Esophagus squamous epithelium (tissue), 5 donors: ENCODE measurements at places on chromosomes 2 and 18.

- no peaks in the 10 kb centered on the region for H3K27me3 ChIP-seq
- no peak overlapping the region for H3K4me3 ChIP-seq
- no peaks in the 10 kb centered on the region for H3K36me3 ChIP-seq
- H3K27ac ChIP-seq: no peak overlapping the region
- H3K4me1 ChIP-seq: no peaks in the 10 kb centered on the region
Observed at GRCh38 chr18:63073481-63073880, 246.1 kb downstream of the BCL2 start.

DNA sequence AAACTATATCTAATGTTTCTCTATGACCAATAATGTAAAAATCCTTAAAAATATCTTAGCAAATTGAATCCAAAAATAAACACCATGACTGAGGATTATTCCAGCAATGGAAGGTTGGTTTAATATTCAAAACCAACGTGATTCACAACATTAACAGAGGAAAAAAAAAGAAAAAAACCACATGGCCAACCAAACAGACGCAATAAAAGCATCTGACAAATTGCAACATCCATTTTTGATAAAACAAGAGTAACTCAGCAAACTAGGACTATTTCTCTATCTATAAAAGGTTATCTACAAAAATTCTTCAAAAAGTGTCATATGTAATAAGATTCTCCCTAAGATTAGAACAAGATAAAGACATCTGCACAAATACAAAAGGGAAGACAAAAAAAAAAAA lies 28.9 kb downstream of the PPP3R1 start:
- H3K4me1 ChIP-seq: peaks cover 14% of the 10 kb centered on the region
- H3K36me3 ChIP-seq: no peaks in the 10 kb centered on the region
- H3K27ac ChIP-seq: no peak overlapping the region
- DNase-seq: no peak
- no peak overlapping the region for H3K4me3 ChIP-seq

DNA sequence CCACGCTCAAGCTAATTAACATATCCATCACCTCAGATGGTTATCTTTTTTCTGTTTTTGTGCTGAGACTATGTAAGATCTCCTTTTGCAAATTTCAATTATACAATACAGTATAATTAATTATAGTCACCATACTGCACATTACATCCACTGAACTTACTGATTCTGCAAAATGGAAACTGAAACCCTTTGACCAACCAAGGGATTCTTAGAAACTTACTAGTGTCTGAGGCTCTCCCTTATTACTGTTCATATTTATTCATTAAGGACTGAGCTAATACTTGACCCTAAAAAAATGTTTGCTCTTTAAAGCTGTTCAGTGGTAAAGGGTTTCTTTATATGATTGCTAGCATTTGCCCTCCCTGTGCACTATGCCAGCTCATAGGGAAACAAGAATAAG lies 50.7 kb downstream of the ADAM23 start:
- H3K4me3 ChIP-seq: no peak overlapping the region
- H3K4me1 ChIP-seq: no peaks in the 10 kb centered on the region
- H3K36me3 ChIP-seq: no peaks in the 10 kb centered on the region
- no peaks in the 10 kb centered on the region for H3K27me3 ChIP-seq

DNA sequence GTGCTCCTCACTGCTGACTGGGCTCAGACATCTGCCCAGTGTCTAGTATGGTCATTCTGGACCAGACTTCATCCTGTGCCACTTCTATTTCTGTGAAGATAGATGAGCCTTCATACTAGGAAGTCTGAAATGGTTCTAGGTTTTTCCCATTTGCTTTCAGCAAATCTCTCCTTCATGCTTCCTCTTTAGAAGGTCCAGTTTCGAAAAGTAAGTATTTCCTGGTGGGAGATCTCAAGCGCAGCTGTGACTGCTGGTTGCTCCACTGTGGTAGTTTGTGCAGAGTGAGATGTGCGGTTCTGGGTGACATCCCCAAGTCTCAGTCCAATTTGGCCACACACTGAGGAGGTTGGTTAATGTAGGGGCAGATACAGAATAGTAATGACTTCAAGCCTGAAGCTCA lies 14.4 kb downstream of the IL36B start:
- no peak for DNase-seq
- H3K27me3 ChIP-seq: no peaks in the 10 kb centered on the region
- no peak overlapping the region for H3K4me3 ChIP-seq
- no peak overlapping the region for H3K27ac ChIP-seq
- no peaks in the 10 kb centered on the region for H3K4me1 ChIP-seq

GRCh38 chr18:69002233-69002632 lies 204.4 kb downstream of the CCDC102B start:
- no peak overlapping the region for H3K4me3 ChIP-seq
- no peak for DNase-seq
- no peaks in the 10 kb centered on the region for H3K4me1 ChIP-seq
- H3K27me3 ChIP-seq: no peaks in the 10 kb centered on the region
- H3K36me3 ChIP-seq: no peaks in the 10 kb centered on the region

GRCh38 chr2:164514491-164514890 lies 106.8 kb downstream of the GRB14 start:
- peak overlapping the region; percentile 74 for H3K27ac ChIP-seq
- H3K27me3 ChIP-seq: no peaks in the 10 kb centered on the region
- no peaks in the 10 kb centered on the region for H3K36me3 ChIP-seq
- H3K4me1 ChIP-seq: peaks cover 12% of the 10 kb centered on the region
- no peak for DNase-seq
- no peak overlapping the region for H3K4me3 ChIP-seq

GRCh38 chr2:207283356-207283755 lies 117.6 kb upstream of the KLF7 start:
- no peaks in the 10 kb centered on the region for H3K4me1 ChIP-seq
- H3K27ac ChIP-seq: no peak overlapping the region
- H3K4me3 ChIP-seq: no peak overlapping the region
- no peak for DNase-seq
- no peaks in the 10 kb centered on the region for H3K27me3 ChIP-seq

- no peaks in the 10 kb centered on the region for H3K27me3 ChIP-seq
- DNase-seq: no peak
- no peak overlapping the region for H3K4me3 ChIP-seq
- no peaks in the 10 kb centered on the region for H3K36me3 ChIP-seq
Observed at GRCh38 chr2:191635333-191636234, 42.4 kb upstream of the NABP1 start.

DNA sequence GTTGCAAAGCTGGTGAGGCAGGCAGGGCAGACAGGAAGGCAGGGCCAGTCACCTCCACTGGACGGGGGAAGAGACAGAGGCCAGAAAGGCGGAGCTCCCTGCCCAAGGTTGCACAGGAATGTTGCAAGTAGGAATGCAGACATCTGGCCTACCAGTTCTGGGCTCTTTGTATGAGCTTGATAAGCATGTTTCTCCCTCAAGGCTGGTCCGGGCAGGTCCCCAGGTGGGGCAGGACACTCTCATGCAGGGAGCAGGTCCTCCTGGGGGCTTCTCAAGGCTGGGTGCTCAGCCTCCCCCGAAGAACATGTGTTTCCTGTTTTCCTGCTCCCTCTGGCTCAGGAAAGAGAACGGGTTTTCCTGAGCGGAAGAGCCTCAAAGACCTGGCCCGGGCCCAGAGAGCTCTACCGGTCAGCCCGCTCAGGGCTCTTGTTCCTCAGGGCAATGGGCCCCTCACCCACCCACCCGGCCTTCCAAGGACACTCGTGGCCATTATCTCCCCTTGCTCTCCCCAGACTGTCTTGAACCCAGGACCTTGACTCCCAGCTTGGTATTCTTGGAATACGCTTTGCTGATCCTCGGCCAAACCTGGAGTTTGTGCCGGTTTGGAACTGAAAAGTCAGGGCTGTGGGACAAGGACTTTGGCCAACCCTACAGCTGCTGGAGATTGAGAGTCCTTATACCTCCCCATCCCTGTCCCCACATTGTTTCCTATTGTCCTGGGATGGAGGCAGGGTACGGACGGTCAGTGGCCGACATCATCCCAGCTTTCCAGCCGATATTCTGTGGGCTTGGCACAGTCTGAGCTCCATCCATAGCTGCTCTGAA lies 87.7 kb upstream of the HAAO start:
- no peaks in the 10 kb centered on the region for H3K27me3 ChIP-seq
- DNase-seq: no peak
- peaks cover 71% of the 10 kb centered on the region for H3K4me1 ChIP-seq
- peak overlapping the region; percentile 71 for H3K27ac ChIP-seq
- no peaks in the 10 kb centered on the region for H3K36me3 ChIP-seq

DNA sequence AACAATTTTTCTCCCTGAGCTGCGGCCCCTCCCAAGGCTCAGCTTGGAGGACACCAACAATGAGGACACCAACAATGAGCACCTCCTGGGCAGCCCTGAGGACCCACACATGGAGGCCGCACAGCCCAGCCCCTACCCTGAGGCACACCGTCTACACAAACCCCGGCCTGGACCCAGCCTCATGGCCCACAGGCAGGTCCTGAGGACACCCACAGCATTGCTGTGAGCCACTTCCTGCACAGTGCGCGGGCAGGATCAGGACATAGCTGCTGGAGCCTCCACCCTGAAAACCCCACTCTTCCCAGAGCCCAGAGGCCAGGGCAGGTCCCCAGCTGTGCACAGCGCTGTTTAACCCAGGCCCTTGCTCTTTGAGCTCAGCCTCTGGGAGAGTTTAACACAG lies 194.3 kb downstream of the RTP5 start:
- DNase-seq: no peak
- H3K4me3 ChIP-seq: no peak overlapping the region
- no peaks in the 10 kb centered on the region for H3K4me1 ChIP-seq
- H3K27ac ChIP-seq: no peak overlapping the region

DNA sequence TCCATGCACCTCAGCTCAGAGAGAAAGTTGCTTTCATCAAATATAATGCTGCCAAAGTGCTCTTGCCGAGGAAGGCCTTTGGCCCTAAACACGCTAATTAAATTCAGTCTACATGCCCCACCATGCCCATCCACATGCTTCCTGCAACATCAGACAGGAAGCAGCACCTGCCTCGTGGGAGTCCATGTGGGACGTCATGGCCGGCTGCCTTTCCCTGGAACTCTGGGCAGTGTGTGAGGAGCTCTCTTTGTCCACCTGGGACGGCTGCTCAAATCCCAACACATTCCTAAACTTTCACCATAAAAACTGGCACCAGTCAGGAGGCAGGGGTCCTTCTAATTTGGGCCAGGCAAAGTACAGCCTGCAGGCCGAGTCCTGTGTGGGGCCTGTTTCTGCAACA lies 23.1 kb downstream of the FAM178B start:
- no peaks in the 10 kb centered on the region for H3K36me3 ChIP-seq
- no peak overlapping the region for H3K27ac ChIP-seq
- no peak for DNase-seq
- H3K4me3 ChIP-seq: no peak overlapping the region

DNA sequence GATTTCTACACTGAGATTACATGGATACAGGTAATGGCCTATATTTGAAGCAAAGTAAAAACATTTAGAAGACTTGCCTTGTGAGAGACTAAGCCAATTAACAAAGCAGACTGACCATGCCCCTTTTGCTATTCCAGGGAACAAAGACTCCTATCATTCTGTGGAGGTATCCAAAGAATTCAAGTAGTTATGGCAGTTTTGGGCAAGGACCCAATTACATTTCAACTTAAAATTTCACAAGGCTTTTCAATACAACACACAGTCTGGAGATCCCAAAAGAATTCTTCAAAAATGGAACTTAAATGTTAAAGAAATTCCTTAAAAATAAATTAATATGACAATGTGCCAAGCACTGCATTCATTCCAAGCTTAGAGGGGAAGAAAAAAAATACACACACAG lies 109.2 kb upstream of the CHRNA1 start:
- DNase-seq: no peak
- peaks cover 3% of the 10 kb centered on the region for H3K4me1 ChIP-seq
- no peaks in the 10 kb centered on the region for H3K27me3 ChIP-seq
- no peak overlapping the region for H3K4me3 ChIP-seq
- H3K36me3 ChIP-seq: no peaks in the 10 kb centered on the region

DNA sequence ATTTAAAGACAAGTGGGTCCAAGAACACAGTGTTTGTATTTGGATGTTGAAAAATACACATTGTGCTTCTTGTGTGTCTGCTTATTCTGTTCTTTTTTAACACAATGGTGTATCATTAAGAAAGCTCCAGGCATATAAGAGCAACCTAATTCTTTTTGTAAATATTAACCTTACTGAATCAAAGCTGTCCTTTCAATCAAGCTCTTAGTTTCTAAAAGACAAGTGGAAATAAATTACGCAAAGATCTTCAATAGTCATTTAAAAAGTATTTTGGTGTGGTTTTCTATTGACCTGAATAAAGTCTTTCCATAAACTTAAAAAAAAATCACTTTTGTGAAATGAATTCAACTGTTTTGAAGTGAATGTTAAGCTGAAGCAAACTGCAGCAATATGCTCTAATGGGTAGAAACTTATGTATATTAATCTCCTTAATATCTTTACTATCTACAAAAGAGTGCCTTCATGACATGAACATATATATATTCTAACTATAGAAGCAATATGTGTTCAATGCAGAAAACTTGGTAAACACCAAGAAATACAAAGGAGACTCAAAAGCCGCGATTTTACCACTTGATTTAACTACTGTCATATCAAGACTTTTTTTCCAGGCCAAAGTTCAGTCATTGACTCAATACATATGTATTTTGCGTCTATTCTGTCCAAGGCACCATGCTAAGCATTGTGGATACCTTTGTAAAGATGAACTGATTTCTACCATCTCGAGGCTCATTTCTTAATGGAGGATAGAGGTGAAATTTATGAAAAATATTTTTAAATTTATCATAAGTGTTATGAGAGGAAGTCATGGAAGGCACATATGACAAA lies 97.7 kb downstream of the ARHGAP15 start:
- H3K27ac ChIP-seq: no peak overlapping the region
- H3K4me1 ChIP-seq: no peaks in the 10 kb centered on the region
- no peaks in the 10 kb centered on the region for H3K36me3 ChIP-seq
- H3K4me3 ChIP-seq: no peak overlapping the region
- H3K27me3 ChIP-seq: no peaks in the 10 kb centered on the region

DNA sequence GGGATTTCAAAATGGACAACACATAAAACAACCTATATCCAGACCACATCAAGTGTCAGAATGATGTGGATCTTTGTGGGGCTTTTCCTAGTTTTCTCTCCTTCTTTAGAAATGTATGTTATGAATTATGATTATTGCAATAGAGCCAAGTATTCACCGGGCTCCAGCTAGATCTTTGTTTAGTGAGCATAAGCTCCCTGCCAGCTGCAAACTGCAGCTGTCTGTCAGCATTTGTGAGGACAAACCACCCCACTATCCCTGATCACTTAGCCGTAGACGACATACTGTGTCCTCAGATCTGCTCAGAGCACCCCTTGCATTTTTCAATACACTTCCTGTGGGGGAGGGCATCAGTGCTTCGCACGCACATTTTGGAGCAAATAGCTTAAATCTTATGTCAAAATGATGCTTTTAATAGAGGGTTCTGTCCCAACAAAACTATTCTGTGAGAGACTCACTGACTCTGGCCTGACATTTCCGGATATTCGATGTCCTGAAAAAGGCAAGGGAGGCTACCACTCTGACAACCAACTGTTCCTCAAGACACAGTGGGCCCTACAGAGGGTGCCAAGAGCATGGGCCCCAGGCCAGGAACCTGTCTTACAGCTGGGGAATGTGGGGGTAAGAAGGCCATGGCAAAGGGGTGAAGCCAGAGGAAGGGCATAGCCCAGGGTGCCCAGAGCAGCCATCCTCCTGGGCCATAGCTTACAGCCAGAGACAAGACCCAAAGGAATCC lies 346.0 kb downstream of the ARHGAP15 start:
- no peaks in the 10 kb centered on the region for H3K4me1 ChIP-seq
- no peaks in the 10 kb centered on the region for H3K27me3 ChIP-seq
- no peak for DNase-seq
- H3K36me3 ChIP-seq: no peaks in the 10 kb centered on the region
